ENCODE measurements at places on chromosomes 11 and 22.

GRCh38 chr11:72584293-72584938 lies 89.8 kb downstream of the PDE2A start:
- peak; percentile 76 for DNase-seq

DNA sequence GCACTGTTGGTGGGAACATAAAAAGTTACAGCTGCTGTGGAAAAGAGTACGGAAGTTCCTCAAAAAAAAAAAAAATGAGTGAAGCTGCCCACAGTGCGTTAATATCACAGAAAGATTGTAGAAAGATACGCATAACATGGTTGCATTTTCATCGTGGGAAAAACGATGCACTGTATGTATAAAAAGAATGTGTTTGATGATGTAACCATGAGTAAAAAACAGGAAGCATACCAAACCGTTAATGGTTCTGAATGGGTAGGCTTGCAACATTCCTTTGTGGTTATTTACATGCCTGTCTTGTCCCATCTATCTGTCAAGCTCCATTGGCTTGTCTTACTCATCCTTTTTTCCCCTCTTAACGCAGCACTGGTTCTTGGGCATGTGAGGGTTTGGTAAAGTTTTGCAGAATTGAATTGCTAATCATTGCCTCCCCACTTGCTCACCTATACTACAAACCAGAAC lies 33.8 kb upstream of the DKK3 start:
- DNase-seq = no peak

GRCh38 chr11:35802221-35802620 lies 139.6 kb downstream of the TRIM44 start:
- no peak for DNase-seq

DNA sequence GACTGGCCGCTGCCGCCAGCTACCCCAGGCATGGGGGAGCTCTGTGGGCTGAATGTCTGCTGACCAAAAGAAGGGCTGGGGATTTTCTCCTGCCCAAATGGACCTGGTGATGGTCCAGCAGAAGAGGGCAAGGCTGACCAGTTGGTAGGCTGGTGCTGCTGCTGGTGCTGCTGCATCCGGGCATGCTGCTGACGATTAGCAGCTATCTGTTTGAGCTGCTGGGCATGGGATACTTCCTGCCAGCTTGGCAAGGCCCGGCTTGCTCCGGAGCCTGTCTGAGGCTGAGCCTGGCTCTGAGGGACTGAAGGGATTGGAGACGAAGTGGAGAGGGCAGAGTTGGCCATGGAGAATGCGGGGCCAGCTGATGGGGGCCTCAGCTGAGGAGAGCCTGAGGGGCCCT lies 168.6 kb upstream of the MTMR2 start:
- DNase-seq = no peak

DNA sequence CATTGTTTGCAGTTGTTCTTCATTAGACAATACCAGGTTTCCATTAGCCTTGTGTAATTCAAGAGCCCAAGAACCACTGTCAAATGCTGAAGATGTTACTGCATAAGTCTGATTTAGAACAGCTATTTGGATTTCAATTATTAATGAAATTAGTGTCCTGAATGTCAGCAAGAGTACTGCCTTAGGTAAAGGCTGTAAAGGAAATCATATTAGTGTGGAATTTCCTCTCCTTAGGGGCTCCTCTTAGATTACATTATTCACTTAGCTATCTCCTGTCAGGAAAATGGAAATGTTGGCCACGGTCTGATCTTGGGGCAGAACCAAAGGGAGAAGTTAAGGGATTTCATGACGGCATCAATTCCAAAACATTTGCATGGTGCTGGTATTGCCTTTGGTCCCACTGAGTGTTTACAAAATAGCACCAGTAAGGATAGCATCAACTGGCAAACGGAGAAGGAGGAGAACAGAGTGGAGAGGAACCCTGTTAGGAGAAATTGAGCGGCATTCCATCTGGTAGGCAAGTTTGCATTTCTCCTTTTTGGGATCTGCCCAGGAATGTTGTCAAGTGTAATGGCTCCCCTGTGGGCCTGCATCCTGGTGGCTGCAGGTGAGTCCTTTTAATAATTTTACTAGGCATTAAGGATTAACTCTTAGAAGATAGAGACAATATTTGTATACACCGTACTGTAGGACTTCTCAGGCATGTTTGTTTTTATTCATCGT lies at the start of gene HTR3B:
TSS of gene HTR3B (plus strand) at position 418 of the 723 bp plus-strand sequence. CDS start at position 556, 138 bp downstream.
- DNase-seq = no peak

- DNase-seq = no peak
Observed at GRCh38 chr11:29957431-29957830, 59.4 kb downstream of the KCNA4 start.

DNA sequence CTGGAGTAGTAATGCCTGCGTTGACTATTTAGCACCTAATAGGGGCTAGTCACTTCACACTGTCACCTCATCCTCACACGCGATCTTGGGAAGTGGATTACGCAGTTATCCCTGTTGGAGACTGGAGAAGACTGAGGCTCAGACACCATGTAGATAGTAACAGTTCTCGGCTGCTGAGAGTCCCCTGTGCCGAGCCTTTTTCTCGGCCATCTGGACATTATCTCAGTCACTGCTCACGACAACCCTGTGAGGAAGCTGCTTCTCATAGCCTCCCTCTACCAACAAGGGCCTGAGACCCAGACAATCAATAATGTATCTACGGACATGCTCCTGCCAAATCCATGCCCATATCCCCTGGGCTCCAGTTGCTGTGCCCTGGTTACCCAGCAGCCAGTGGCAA lies 25.9 kb downstream of the SCUBE1 start:
- no peak for DNase-seq

- no peak for DNase-seq
Observed at GRCh38 chr11:10492084-10492483, 37.0 kb downstream of the AMPD3 start.

GRCh38 chr11:106216281-106216680 lies 138.8 kb downstream of the AASDHPPT start:
- no peak for DNase-seq

- DNase-seq = no peak
Observed at GRCh38 chr22:17205432-17205831, 13.8 kb downstream of the ADA2 start.

DNA sequence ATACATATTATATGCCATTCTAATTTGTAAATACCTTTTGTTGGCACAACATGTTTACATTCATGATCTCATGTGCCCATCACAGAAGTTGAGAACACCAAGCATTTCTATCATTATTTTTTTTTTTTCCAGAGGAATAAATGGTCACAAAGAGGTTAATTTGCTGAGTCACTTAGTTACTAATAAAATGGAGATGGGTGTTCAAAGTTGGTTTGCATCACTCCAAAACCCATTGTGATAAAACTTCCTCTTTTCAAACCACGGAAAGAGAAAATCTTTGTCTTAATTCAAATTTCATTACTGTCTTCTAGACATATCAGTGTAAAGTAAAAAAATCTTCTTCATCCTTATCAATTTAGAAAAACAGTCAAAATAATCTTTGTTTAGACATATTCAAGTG lies 636.8 kb upstream of the CCDC179 start:
- DNase-seq = no peak

- DNase-seq = no peak
Observed at GRCh38 chr11:69057801-69058200, 9.1 kb downstream of the TPCN2 start.

DNA sequence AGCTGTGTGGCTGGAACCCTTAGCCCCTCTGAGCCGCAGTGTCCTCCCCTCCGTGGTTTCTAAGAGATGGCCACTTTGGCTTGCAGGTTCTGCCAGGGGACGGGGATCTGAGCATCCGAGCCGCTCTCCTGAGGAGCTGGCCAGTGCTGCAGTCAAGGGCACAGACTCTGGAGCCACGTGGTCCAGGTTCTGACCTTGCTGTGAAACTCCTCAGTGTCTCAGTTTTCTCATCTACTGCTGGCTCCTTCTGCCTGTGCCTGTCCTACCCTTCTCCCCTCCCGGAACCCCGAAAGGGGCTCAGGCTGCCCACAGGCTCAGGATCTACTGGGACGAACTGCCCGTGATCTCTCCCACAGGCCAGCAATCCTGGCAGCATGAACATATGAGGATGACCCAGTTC lies 65.4 kb upstream of the TTLL12 start:
- DNase-seq = no peak

GRCh38 chr11:110850846-110851245 lies 138.6 kb upstream of the ARHGAP20 start:
- no peak for DNase-seq

DNA sequence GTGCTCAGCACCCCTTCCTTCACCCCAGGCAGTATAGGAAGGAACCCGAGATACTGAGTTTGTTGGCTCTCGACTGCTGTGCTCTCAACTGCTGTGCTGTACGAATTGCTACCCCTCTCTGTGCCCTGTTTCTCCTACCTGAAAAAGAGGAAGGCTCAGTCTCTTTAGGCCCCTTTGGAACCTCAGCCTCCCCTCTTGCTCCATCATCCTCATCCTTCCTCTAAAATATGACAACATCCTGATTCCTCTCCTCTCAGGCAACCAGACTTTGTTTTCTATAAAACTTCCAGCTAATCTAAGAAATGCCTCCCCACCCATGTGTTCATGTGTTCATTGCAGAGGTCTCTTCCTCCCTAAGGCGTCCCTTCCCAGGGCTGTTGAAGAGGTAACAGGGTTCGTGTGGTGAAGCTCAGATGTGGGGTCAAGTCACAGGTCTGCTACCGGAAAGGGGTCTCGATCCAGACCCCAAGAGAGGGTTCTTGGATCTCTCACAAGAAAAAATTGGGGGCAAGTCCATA lies 35.5 kb upstream of the CD82 start:
- DNase-seq = no peak

DNA sequence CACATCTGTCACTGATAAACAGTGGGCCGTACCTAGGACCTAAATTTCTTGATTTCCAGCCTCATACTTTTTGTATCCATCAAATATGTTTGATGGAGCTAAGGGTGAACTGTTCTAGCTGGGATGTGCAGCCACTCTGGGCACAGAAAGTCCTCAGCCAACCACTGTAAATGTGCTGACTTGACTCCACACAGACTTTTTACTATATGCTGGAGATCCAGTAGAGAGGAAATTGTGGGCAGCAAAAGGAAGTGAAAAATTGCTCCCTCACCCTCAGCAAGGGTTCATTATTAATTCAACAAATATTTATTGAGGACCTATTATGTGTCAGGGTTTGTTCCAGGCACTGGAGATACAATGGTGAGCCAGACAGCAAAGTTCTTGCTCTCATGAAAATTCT lies 54.2 kb upstream of the AMPD3 start:
- DNase-seq = no peak

DNA sequence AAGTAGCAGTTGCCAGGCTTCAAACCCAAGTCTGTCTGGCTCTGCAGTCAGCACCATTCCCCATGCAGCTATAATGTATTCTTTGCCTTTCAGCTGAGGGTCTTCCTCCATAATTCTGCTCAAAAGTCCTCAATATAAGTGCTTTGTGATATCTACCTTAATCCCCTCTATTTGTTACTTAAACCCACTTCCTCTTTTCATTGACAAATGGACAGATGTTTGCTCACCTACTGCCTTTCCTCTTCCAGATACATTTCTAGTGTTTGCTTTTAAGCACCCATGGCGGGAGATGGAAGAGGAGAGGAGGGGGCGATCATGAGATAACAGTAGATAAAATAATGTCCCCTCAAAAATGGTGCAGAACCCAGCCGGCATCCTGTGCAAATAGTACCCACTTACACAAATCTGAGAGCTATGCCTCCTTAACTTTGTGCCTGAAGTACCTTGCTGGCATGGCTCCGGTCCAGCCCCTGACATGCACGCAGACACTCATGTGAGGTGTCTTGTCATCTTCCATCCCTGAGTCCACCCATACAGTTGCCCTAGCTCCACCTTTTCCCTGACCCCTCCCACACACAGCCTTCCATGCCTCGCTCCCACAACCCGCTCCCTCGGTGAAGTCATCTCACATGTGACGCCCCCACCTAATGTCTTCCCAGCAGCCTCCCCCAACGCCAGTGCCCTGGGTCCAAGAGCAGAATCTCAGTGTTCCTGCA lies 109.6 kb downstream of the TRIM29 start:
- no peak for DNase-seq

- peak; percentile 52 for DNase-seq
Observed at GRCh38 chr22:29701155-29701999, 18.4 kb upstream of the CABP7 start.

DNA sequence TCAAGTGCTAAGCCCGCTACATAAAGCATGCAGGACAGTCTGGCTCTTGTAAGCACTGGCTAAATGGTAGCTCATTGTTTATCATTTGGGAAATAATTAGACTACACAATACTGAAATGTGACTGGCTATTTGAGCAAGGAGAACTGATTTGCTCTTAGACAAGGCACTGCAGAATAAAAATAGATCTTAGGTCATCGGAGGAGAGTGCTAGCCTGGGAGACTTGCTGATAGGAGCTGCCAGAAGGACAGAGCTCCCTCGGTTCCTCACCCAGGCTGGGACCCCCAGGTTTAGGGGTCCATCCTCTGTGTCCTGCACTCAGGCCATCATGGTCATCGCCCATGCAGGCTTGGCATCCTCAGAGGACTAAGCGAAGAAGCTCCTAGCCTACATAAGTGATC lies 184.4 kb upstream of the NCAM1 start:
- no peak for DNase-seq

DNA sequence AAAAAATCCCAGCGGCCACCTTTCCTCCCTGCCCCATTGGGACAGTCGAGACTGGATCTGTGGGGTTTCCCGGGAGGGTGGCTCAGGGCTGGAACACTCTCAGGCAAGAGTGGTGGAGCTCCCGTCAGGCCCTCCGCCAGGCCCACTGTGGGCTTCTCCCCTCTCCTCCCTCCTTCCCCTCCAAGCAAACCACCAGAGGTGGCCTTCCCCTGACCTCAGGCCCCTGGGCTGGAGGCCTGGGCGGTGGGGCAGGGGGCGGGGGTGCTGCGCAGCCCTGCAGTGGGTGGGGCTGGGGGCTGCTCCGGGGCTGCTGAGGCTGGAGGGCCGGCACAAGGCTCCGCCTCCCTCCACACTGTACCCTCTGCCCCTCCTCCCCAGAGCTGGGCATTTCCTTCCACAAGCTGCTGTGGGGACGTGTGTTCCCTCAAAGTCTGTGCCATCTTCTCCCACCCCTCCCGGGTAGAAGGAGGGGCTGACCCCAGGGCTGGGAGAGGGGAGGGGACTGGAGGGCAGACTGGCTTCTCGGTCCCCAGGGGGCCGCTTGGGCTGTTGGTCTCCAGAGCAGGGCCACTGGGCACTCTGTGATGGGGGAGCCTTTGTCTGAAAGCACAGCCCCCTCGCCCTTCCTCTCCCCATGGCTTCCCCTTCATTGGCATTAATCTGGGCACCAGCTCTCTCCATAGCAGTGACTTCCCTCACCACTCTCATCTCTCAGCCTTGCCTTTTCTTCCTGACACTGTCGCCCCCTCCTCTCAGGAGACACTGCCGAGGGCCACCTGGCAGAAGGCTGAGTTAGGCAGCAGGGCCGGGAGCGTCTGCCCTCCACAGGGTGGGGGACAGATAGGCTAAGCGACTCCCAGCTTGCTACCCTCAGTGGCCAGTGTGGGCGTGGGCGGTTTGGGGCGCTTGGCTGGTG lies 7.1 kb downstream of the RCOR2 start:
- DNase-seq = no peak

DNA sequence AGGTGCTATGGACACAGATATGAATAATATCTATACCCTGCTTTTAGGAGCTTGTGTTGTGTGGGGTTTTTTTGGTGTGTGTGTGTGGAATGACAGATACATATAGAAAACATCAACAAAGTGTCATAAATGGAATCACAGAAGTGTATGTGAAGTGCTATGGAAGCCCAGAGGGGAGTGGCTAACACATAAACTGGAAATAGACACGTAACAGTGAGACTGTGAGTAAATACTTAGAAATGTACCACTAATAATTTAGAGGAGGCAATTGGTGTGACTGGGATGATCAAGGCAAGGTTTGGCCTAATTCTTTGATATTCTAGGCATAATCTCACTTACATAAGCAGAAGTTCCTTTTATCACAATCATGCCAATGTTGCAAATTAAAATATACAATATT lies 169.3 kb upstream of the TENM4 start:
- DNase-seq = no peak

- peak; percentile 12 for DNase-seq
Observed at GRCh38 chr22:40685406-40685805, 6.1 kb downstream of the MCHR1 start.
